ENCODE measurements at places on chromosomes 13 and 19.

DNA sequence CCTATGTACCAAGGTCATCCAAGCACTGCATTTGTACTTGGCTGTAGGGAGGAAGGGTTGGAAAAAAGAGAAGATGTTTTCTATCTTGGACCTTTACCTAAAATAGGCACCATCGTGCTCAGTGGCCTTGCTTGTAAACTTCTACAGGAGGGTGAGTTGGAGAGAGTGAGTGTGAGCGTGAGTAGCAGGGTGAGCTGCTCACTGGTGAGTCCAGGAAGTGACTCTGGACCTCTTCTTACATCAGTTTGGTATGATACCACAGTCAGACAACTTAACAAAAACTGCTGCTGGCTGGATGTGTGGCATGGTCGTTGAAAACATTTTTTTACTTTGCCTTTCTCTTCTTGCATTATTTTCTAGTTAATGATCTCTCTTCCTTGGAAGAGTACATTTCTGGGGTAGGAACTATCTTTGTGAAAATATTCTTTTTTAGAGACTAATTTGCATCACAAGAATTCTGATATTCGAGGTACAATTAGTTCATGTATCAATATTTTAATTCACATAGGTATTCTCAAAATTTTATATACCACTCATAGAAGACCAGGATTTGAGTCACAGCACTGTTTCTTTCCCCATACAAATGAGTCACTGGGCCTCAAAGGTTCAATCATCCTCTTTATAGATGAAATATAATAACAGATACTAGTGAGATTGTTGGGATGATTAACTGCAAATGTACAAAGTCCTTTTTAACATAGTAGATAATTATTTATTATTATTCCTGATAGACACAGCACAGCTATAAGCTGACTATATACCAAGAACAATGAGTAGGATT is 651 bp downstream of the SERPINE3 start:
- no peak for DNase-seq

DNA sequence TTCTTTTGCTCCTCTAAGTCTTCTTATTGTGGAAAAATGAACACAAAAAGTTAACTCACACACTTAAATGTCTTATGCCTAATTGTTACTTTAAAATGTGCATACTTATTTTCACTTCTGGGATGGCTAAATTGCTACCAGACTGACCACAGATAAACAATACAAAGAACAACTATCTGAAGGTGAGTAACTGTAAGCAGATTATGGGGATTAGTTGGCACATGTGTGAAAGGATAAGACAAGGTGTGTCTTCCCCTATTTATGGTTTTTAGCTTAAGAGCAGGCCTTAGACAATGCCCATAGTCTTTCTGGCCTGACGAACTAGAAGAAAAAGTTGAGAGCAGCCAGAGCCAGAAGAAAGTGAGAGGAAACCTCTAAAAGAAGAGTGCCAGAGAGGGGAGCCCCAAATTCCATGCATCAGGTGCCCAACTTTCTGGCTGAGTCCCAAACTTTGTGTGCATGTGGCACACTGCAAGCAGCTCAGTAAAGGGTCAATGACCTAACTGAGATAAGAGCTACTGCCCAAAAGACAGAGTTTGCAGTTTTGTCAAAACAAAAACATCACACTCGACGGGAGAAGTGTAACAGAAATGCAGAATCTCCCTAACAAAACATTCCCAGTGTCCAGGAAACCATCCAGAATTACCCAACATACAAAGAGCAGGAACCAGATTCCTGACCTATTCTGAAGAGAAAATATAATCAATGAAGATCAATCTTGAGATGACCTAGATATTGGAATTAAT is 375.4 kb downstream of the KCNRG start:
- DNase-seq = no peak

DNA sequence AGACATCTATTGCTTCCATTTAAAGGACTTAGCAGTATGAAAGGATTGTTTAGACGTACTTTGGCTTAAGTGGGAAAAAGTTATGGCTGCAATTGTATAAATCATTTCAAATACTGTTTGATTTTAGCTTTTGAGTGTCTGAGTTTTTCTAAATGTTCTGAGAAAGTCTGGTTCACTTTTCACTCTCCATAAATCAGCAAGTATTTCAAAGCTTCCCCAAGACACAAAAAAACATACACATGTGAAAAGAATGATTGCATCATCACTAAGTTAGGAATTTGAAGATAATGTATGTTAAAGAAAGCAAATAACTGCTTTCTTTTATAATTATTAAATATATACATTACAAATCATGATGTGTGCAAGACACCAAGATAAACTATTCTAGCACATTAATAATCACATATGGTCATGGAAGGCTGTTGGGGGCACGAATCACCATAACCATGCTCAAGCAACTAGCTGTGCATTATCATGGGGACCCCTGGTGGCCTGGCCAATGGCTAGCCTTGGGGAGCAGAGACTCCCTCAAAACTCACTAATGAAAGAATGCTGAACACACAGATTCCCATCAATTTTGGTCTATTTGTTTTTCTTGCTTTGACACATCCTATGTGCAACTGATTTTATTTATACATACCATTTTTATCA is 111.1 kb downstream of the MIPEP start:
- no peak for DNase-seq

GRCh38 chr19:21128901-21129698 is 12.7 kb upstream of the ZNF431 start:
- DNase-seq = no peak

Data from effector memory CD4-positive, alpha-beta T cell (primary cell).